OCI-LY7 (cell line): ENCODE measurements at places on chromosomes 6 and 20.

DNA sequence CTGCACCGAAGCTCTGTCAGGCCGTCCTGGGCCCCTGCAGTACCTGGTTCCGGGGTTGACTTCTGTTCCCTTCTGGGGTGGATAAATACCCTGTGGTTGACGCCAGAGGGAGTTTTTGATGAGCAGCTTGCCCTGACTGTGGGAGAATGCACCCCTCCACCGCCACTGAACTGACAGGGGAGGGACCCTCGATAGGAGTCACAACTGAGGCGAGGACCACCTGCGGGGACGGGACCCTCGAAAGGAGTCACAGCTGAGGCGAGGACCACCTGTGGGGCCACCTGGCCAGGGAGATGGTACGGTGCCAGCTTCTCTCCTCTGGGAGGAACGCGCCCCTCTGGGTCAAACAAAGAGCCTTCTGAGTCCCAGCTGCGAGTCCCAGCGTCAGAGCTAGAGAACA is 100.1 kb upstream of the FRMD1 start:
- no peak for DNase-seq

DNA sequence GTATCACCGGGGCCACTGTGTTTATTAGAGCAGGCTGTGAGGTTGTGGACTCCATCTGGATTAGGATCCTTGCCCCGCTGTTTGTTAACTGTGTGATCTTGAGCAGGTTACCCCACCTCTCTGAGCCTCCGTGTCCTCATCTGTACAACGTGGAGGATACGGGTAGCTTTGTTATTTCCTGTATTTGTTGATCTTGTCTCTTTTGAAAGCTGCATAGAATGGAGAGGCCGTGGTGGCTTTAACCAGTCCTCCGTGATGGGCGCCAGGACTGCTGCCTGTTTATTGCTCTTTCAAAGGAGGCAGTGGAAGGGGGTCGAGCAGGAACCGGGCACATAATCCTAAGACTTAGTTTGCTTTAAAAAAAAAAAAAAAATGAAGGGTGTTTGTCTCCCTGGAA is 22.9 kb downstream of the BCAS4 start:
- peak; percentile 53 for DNase-seq

- no peak for DNase-seq
Observed at GRCh38 chr6:90003941-90004340, 109.7 kb downstream of the GJA10 start.

GRCh38 chr20:59940129-59940955 is at the start of the genes FAM217B and PPP1R3D:
FAM217B (plus strand) TSS chr20:59940389; CDS start chr20:59943944, 3,555 bp downstream.
PPP1R3D (minus strand) TSS chr20:59940305; CDS start chr20:59939931, 374 bp downstream.
- DNase-seq: peak; percentile 92
